ENCODE measurements at places on chromosomes 7 and 10. TPM values are rescaled to one million over a fixed set of nuclear protein-coding genes. Genes with fewer than 3 reads are reported as not detected.

The DYNC1I1 gene
- not detected for total RNA-seq

The WDR86 gene
- total RNA-seq, result 7.0 TPM

The URGCP gene
- 35.5 TPM for total RNA-seq

The HABP2 gene
- total RNA-seq, result not detected

DNA sequence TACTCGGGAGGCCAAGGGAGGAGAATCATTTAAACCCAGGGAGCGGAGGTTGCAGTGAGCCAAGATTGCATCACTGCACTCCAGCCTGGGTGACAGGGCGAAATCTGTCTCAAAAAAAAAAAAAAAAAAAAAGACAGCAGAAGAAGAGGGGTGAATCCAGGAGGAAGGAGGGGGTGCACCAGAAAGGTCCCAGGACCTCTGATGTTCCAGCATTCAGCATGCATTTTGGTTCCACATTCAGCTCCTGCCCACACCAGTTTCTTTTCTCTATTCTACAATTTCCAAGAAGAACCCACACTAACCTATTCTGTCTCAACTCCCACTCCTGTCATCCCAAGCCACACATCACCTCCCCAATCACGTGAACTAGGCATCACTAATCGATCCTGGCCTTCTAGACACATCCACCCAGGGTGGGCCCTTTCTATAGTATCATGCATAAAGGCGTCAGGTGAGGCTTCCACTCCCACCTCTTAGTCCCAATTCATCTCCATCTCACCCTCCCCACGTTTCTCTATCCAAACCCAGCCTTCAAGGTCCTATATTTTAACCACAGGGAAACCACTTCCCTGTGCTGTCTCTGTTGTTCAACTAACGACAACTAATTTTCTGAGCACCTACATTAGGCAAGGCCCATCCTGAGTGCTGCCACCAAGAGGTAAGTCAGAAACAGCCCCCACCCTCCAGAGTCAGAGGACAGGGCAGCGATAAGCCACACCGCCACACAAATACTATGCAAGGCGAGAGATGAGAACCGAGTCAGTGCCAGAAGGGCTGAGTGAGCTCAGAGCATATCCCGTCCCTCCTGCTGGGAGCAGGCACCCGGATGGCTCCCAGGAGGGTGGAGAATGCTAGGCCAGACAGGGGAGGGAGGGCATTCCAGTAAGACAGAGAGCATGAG is 2.2 kb downstream of the ANXA11 start:
- peaks cover 11% of the 10 kb centered on the region for H3K36me3 ChIP-seq
- peak overlapping the region; percentile 63 for H3K4me3 ChIP-seq
- no peaks in the 10 kb centered on the region for H3K27me3 ChIP-seq
- DNase-seq, result peak; percentile 72

DNA sequence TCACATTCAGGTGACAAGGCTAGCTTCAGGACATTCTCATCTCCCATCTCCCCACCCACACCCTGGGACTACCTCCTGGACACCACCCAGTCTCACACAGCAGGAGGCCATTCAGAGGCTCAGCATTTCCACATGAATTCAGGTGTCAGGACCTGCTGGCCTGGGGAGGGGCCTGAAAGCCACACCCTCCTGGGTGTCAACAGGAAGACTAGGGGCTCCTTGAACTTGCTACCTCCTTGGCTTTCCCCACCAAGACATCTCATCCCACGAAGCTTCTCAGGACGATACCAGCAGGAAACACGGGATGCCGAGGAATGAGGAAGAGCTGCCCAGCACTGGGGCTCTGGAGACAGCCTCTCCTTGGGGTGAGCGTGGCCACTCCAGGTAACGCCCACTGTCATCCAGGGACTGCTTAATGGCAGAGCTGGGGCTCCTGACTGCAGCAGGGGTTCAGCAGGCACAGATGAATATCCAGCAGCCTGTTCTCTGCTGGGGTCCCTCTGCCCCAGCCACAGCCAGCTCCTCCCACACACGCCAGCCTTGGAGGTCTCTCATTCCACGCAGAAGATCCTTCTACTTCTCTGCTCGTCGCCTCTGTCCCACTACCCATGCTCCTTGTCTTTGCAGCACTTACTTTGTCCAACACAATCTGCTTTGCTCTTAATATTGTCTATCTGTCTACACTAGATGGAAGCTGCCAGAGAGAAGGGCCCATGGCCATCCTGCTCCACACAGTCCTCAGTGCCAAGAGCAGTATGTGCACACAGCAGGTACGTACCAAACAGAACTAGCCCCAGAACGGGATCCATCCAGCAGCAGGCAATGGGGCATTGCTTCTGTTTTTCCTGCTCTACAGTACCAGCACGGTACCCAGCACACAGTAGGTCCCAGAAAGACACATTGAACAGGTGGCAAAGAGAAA is 88.7 kb downstream of the FAM53B start:
- H3K27ac ChIP-seq, result peak overlapping the region; percentile 43
- no peaks in the 10 kb centered on the region for H3K27me3 ChIP-seq
- DNase-seq, result no peak

- H3K4me3 ChIP-seq, result no peak overlapping the region
- peaks cover 9% of the 10 kb centered on the region for H3K4me1 ChIP-seq
- no peaks in the 10 kb centered on the region for H3K27me3 ChIP-seq
- no peaks in the 10 kb centered on the region for H3K36me3 ChIP-seq
- DNase-seq, result no peak
Measured at GRCh38 chr10:72162978-72163377, 52.8 kb upstream of the ANAPC16 start.

DNA sequence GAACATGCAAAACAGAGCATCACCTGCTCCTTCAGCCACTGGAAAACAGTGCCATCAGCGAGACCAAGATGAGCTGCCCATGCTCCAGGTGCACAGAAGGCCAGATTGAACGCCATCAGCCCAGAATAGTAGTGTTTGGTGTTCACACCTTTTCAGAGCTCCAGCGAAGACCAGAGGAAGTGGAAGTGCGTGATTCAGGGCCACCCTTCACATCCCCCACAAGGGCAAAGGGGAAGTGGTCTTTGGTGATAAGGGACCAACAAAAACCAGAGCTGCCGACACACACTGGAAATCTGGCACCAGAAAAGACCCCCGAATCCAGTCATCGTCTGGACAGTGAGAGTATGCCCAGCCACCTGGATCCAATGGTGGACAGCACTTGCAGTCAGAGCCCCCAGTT is 29.5 kb upstream of the TMEM72 start:
- no peaks in the 10 kb centered on the region for H3K4me1 ChIP-seq
- H3K27ac ChIP-seq, result no peak overlapping the region
- no peak overlapping the region for H3K4me3 ChIP-seq
- no peak for DNase-seq
- no peaks in the 10 kb centered on the region for H3K36me3 ChIP-seq

DNA sequence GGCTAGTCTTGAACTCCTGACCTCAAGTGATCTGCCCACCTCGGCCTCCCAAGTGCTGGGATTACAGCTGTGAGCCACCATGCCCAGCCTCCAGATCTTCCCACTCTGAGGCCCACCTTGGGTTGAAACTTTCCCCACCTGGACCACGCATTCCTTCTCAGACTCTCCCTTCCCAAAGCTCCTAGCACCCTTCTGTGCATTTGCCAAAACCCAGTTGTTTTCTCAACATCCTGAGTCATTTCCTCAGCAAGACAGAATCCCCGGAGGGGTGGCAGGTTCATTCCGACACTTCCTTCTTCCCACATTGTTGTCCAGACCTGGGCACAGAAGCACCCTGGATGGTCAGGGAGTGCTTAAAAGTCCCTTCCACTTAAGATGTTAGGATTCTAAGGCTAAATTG is 28.9 kb downstream of the BAG3 start:
- H3K36me3 ChIP-seq, result no peaks in the 10 kb centered on the region
- H3K27ac ChIP-seq, result no peak overlapping the region
- no peak overlapping the region for H3K4me3 ChIP-seq
- DNase-seq, result no peak

GRCh38 chr10:71316056-71316785 is 2.8 kb upstream of the SLC29A3 start:
- no peaks in the 10 kb centered on the region for H3K27me3 ChIP-seq
- peaks cover 19% of the 10 kb centered on the region for H3K4me1 ChIP-seq
- no peak for DNase-seq

- DNase-seq, result peak; percentile 10
- peak overlapping the region; percentile 81 for H3K4me3 ChIP-seq
- no peaks in the 10 kb centered on the region for H3K27me3 ChIP-seq
- peak overlapping the region; percentile 80 for H3K27ac ChIP-seq
- H3K36me3 ChIP-seq, result no peaks in the 10 kb centered on the region
- H3K4me1 ChIP-seq, result peaks cover 54% of the 10 kb centered on the region
Measured at GRCh38 chr7:116862951-116863670, 724 bp downstream of the CAPZA2 start.

- H3K4me1 ChIP-seq, result no peaks in the 10 kb centered on the region
- no peak overlapping the region for H3K27ac ChIP-seq
- no peaks in the 10 kb centered on the region for H3K36me3 ChIP-seq
- DNase-seq, result no peak
- H3K4me3 ChIP-seq, result no peak overlapping the region
- H3K27me3 ChIP-seq, result no peaks in the 10 kb centered on the region
Measured at GRCh38 chr10:33800986-33801385, 466.5 kb upstream of the NRP1 start.

GRCh38 chr7:84302949-84303348 is 108.4 kb upstream of the SEMA3A start:
- no peak overlapping the region for H3K4me3 ChIP-seq
- H3K4me1 ChIP-seq, result no peaks in the 10 kb centered on the region
- no peaks in the 10 kb centered on the region for H3K27me3 ChIP-seq
- H3K36me3 ChIP-seq, result no peaks in the 10 kb centered on the region
- no peak overlapping the region for H3K27ac ChIP-seq

- no peaks in the 10 kb centered on the region for H3K36me3 ChIP-seq
- no peak overlapping the region for H3K4me3 ChIP-seq
- DNase-seq, result no peak
- no peak overlapping the region for H3K27ac ChIP-seq
- H3K27me3 ChIP-seq, result no peaks in the 10 kb centered on the region
- no peaks in the 10 kb centered on the region for H3K4me1 ChIP-seq
Measured at GRCh38 chr7:121591926-121592325, 195.8 kb upstream of the FAM3C start.

DNA sequence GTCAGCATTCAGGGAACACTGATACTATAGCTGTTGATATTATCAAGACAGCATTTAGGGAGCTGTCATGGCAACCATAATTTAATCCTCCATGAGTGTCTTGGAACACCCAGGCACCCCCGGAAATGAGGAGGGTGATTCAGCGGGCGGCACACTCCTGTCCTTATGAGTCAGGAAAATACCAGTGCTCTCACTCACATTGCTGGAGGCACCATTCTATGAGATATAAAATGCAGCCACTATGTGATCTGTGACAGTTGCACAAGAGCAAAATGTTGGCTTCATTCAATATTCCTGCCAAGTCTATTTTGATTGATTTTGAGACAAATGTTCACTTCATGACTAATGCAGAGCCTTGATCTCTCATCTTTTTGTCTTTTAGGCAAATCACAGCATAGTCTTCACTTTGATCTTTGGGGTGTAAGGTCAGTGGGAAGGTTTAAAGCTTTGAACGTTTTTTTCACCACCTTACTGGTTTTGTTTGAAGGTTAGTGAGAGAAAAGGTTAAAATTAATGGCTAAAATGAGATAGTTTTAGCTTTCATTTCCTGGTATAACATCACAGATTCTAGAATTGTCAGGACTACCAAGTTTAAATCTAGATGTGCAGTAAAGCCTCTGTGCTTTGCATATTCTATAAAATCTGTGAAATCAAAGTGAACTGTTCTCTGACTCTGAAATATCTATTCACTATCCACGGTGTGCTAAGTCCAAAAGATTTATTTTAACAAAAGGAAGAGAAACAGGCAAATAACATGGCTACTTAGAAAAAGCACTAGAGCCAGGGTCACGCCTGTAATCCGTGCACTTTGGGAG is 12.4 kb upstream of the ARHGAP12 start:
- no peak overlapping the region for H3K27ac ChIP-seq
- H3K4me3 ChIP-seq, result no peak overlapping the region
- H3K36me3 ChIP-seq, result no peaks in the 10 kb centered on the region
- no peaks in the 10 kb centered on the region for H3K4me1 ChIP-seq
- H3K27me3 ChIP-seq, result no peaks in the 10 kb centered on the region
- no peak for DNase-seq

DNA sequence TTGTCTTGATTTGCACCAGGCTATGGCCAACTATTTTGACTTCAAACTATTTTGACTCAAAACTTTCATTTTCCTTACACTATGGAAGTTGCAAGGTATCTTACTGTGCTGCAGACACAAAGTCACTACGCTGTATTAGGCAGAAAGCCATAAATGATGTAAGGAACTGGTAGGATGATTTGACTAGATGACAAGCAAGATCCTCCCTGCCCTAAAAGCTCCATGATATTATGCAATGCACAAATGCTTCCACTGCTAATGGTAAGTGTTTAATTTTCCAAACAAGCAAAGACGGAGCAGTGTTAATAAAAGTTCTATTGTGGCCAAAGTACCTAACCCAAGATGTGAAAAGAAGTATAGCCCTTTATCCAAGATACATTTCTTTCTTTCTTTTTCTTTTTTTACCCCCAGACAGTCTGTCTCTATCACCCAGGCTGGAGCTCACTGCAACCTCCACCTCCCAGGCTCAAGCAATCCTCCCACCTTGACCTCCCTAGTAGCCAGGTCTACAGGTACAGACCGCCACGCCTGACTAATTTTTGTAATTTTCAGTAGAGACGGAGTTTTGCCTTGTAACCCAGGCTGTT is 98.2 kb downstream of the ANK3 start:
- H3K27ac ChIP-seq, result no peak overlapping the region
- DNase-seq, result no peak
- no peak overlapping the region for H3K4me3 ChIP-seq
- no peaks in the 10 kb centered on the region for H3K36me3 ChIP-seq

DNA sequence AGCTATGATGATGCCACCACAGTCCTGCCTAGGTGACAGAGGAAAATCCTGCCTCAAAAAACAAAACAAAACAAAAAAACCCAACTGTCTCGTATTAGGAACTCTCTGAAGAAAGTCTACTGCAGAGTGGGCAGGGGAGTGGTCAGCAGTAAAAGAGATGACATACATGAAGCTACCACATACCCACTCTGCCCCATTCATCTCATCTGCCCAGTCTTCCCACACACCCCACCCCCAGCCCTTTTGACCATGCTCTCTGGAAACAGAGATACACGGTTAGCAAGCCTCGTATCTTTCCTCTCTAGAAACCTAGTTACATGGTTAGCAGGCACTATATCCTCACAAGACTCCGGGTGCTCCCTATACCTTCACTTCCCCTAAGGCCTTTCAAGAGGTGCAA is 8.3 kb downstream of the SLC37A3 start:
- H3K27ac ChIP-seq, result no peak overlapping the region
- peaks cover 43% of the 10 kb centered on the region for H3K4me1 ChIP-seq
- H3K4me3 ChIP-seq, result no peak overlapping the region
- no peaks in the 10 kb centered on the region for H3K36me3 ChIP-seq
- DNase-seq, result no peak
